ENCODE measurements at places on chromosomes 2 and 18. TPM values are rescaled to one million over a fixed set of nuclear protein-coding genes. Genes with fewer than 3 reads are reported as not detected.

Gene MYL1
- not detected for total RNA-seq

GRCh38 chr2:235535423-235536130 is 41.7 kb downstream of the AGAP1 start:
- DNase-seq, result no peak

Gene SPHKAP
- not detected for total RNA-seq

GRCh38 chr2:217066510-217067270 is 206.8 kb upstream of the TNP1 start:
- DNase-seq, result no peak

GRCh38 chr2:235539773-235540172 is 45.9 kb downstream of the AGAP1 start:
- DNase-seq, result no peak

DNA sequence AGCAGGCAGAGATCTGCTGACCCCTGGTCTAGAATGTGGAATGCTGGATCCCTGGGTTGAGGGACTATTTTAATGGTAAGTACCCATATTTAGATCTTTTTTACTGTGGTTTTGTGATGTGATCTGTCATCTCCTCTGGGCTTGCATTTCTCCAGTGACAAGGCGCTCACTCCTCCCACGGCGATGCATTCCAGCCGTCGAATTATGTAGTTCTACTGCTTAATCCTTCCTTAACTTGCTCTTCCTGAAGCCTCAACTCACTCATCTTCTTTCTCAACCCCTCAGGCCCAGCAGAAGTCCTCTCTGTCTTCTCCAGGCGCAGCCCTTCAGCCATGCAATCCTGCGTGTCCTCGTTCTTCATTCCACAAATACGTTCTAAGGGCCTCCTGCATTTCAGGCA is 51.2 kb downstream of the HPCAL1 start:
- no peak for DNase-seq

GRCh38 chr2:176192351-176192750 is 3.9 kb downstream of the HOXD1 start:
- no peak for DNase-seq

- DNase-seq, result no peak
These were observed 1.4 kb downstream of the FARP2 start for GRCh38 chr2:241357531-241357930.

DNA sequence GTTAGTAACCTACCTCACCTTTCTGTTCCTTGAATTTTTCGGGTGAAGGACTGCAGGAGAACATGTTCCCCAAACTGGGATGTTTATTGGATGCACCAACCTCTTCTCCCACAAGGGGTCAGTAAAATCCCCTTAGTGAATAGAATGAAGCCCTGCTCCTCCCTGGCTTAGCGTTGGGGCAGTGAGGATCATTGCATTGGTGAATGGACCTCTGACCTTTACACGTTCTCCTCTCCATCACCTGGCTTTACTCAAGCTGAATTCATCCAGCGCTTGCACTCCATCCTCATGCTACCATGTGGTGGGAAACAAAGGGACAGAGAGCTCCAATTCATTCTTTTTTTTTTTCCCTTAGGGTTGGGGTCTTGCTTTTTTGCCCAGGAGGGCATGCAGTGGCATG is 157.2 kb downstream of the MIB1 start:
- DNase-seq, result no peak

- no peak for DNase-seq
These were observed 20.5 kb upstream of the BCL2L11 start for GRCh38 chr2:111100087-111100764.

DNA sequence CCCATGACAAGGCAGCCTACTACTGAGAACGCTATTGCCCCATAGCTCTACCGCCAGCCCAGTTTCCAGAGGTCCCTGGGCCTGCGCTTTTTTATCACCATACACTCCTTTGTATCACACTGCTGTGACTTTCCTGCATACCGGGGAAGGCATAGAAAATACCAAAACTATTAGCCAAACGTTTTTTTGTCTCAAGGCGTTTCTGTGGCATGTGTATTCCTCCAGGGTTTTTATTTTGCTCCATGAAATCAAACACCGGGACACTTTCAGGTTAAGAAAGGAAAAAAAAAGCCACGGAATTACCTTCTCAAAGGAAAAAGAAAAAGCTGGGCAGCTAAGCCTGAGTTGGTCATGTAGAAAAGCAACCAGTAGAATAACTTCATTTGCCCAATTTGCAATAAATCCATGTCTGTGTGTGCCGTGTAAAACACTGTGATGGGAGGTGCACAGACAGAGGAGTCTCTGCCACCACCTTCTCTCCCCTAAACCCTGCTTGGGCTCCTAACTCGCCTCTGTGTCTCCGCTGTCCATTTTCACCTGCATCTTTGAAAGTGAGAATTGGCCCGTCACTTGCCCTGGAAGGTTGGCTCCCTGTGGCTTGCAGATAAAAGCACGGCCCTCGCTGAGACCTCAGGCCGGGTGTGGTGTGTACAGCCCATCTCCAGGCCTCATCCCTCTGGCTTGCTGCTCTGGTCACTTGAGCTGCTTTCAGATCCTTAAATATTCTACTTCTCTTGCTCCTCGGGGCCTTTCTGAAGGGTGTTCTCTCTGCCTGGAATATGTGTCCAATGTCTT is 1.7 kb downstream of the AMER3 start:
- DNase-seq, result no peak

- no peak for DNase-seq
These were observed 4.4 kb upstream of the EXOC6B start for GRCh38 chr2:72830273-72830672.

- DNase-seq, result no peak
These were observed 36.7 kb downstream of the KIAA2012 start for GRCh38 chr2:202109737-202110184.

- no peak for DNase-seq
These were observed 55.8 kb upstream of the ALPP start for GRCh38 chr2:232322560-232323327.

- DNase-seq, result no peak
These were observed 14.8 kb upstream of the SMAD2 start for GRCh38 chr18:47944972-47945852.

DNA sequence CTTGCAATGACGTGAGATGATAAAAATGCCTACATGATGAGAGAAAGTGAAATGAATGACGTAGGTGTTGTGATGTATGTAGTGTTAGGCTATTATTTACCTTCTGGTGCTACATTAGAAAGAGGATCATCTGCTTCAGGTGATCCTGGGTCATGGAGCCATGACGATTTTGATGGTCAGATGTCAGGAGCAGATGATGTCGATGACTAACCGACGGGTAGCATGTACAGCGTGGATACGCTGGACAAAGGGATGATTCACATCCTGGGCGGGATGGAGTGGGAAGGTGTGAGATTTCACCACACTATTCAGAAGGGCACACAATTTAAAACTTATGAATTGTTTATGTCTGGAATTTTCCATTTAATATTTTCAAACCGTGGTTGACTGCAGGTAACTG is 43.5 kb upstream of the ACVR1C start:
- no peak for DNase-seq

- DNase-seq, result no peak
These were observed 133.5 kb downstream of the GLI2 start for GRCh38 chr2:120869036-120869729.

Gene EPB41L3
- 1.8 TPM for total RNA-seq

GRCh38 chr2:88841224-88841929 is 149.9 kb downstream of the RPIA start:
- no peak for DNase-seq

GRCh38 chr2:1811258-1811970 is 67.1 kb upstream of the PXDN start:
- DNase-seq, result no peak

Gene SERPINB12
- total RNA-seq, result not detected

- no peak for DNase-seq
These were observed 256.3 kb upstream of the LINC00305 start for GRCh38 chr18:64405161-64405560.

DNA sequence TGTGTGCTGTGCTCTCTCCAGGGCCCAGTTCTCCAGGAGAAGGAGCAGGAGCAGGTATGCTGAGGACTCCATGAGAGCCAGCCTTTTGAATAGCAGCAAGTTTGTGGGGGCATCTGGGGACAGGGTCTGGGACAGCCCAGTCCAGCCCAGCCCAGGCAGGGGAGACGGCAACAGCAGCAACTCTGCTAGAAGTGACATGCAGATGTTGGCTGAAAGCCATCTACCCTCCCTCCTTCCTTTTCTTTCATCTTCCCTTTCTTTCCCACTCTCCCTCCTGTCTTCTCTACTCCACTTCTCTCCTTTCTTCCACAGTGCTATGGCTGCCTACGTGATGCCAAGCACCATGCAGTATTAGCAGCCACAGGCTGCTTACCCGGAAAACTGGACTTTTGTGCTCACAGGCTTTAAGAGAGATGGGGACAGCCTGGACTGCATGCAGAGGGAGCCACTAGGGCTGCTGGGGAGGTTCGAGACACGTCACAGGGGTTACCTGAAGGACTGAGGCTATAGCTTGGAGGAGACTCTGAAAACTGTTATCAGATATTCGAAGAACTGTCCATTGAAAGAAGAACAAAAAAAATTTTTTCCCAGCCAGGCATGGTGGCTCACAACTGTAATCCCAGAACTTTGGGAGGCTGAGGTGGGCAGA is 23.8 kb upstream of the YWHAQ start:
- DNase-seq, result no peak

- no peak for DNase-seq
These were observed 124.2 kb upstream of the SATB2 start for GRCh38 chr2:199581935-199582360.

Gene TBR1
- not detected for total RNA-seq

DNA sequence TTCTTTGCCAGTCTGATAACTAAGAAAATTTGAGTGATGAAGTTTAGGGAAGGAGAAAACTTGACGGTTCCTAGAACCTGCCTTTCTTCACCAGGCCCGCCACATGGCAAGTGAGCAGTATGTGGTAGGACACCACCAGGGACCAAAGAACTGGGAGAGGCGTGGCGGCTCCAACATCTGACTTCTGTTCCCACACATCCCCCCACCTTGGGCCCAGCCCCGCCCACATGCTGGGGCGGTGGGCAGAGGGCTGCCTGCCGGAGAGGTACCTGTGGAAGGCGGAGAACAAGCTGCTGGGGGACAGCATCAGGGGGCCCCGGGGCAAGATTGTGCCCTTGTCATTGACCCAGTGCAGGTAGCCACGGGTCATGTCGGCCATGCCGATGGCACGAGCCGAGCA is 75.0 kb downstream of the EMILIN2 start:
- no peak for DNase-seq

DNA sequence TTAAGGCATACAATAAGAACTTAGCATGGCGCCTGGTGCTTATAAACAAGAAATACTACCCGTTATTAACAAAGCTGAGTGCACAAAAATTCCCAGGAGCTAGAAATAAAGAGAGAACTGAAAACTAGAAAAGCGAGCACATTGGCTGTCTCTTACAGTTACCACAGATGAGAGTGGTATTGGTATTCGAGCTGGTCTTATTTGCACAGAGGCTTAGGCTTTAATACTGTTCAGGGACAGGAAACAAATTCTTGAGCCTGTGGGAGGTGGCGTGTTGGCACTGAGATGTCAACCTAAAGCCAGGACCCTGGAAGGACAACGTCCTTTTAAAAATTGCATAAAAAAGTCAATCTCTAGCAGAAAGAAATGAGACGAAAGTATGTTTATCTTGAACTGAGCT is 67.3 kb upstream of the IGFBP2 start:
- no peak for DNase-seq

DNA sequence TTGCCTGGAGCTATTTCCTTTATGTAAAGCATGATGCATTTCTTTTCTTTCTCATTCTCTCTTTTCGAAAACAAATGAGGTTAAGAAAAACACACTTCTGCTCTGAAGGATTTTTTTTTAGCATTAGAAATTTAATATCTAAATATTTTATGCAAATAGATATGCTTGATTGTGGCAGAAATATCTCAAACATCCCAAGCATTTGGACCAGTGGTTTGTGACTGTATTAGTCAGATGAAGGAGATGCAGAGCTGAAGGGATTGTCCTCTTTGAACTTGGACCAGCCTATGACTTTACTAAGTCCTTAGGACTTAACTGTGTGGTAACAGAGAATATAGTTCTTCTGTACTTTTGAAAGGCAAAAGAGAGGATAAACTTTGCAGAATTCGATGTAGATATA is 335.9 kb upstream of the NT5C1B start:
- no peak for DNase-seq

DNA sequence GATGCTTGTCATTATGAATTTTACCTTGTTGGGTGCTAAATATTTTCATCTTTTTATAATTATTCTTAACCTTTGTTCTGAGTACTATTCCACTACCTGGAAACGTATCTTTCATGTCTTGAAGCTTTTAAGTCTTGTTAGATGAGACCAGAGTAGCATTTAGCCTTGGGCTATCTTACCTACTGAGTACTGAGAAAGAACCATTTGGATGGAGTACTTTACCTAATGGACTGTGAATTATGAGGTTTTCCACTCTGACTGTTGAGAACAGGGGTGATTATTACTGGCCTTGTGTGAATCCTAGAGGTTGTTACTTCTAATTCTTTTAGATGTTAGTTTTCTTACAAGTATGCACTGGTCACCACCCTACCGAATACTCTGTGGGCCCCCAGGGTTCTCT is 63.5 kb downstream of the CCDC102B start:
- DNase-seq, result no peak

DNA sequence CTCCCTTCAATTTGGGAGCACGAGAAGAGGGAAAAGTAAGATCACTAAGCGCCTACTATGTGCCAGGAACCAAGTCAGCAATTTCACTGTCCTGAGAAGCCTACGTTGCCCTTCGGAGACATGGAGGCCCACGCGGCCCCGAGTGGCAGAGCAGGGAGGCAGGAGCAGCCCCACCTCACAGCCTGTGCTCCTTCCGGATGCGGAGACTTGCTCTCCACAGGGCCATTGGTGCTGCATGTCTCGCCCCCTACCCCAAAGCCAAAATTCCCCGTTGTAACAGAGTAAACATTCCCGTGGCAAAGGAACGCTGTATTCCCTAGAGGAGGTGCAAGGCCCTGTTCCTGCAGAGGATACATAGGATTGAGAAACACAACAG is 4.5 kb downstream of the SLC14A2 start:
- no peak for DNase-seq

- no peak for DNase-seq
These were observed 101.2 kb upstream of the ITGA6 start for GRCh38 chr2:172326211-172326509.

DNA sequence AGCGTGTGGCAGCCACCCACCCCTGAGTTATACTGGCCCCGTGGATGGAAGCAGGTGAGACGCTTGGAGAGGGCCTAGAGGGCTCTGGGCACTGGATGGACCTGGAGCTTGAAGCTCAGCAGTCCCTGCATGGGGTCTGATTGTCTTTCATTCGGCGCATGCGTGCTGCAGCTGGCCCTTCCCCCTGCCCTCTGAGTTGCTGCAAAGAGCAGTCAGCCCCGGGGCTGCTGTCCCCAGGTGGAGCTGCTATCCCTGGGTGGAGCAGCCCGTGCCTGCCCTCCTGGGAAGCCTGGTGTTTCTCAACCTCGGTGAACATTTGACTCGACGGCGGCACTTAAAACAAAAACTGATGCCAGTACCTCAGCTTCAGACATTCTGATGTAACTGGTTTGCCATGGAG is 29.6 kb downstream of the IGFBP5 start:
- DNase-seq, result no peak
